Fibroblast of pulmonary artery (primary cell): ENCODE measurements at places on chromosomes 1 and 21.

DNA sequence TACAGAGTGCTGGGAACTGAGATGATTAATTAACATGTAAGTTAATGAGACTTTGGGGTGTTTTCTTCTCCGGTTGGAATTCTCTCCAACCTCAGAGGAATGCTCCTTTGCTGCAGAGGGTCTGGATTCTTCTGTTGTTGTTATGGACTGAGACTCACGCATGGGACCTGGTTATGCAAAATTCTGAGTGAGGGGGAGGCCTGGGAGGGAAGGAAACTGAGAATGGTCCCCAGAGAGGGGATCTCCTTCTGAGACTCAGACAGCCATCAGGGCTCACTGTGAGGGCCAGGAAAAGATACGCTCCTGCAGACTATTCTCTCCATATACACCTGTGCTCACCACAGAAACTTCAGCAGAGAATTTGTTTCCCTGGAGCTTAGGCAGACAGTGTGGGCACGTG lies 56.3 kb downstream of the HTR6 start:
- no peak for DNase-seq

- no peak for DNase-seq
Measured at GRCh38 chr21:19998453-19998852, 999.8 kb upstream of the NCAM2 start.

GRCh38 chr1:82897549-82897948 lies 1096.8 kb downstream of the ADGRL2 start:
- DNase-seq: no peak

DNA sequence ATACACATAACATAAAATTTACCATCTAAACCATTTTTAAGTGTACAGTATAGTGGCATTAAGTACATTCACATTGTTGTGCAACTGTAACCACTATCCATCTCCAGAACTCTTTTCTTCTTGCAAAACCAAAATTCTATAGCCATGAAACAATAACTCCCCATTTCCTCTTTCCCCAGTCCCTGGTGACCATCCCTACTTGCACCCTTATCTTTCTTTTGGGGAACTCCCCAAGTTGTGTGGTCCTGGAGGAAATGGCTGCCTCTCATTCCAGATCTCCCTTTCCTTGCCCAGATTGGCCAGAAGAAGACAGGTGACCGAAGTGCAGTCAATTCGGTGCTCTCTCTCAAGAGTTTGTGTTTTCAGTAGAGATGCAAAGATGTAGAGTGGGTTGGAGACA lies 389.6 kb upstream of the C1orf87 start:
- DNase-seq: peak; percentile 55

DNA sequence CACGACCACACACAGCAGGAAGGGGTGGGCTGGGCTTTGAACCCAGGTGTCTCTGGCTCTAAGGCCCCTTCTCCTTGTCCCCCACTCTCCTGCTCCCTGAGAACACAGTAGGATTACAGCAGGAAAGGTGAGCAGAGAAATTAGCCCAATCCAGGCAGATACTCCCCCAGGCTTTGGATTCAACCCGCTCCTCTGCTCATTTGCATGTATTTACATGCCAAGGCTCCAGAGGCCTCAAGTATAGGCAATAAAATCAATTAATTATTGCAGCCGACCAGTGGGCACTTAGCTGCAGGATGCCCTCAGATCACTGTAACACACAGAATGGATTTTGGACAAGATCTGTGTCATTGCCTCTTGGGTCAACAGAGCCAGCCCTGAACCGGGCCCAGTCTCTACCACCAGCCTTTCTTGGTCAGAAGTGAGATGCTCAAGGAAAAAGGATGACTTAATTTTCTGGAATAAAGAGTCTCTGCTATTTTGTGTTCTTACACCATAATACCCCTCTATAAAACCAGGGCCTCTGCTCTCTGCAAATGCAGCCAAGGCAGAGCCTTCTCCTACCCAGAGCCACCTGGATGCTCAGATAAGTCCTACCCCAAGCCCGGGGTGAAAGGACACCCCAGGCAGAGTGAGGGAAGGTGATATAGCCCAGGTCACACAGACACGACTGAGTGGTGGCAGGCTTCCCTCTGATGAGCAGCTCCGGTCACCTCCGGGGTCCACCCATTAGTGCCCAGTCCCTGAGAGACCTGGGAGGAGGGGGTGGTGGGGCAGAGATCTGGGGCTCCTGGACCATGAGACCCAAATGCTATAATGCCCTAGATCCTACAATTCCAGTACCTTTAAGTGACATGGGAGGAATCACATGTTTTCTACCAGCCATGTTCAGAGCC lies 28.9 kb downstream of the MATN1 start:
- DNase-seq: no peak

GRCh38 chr1:88768816-88769215 lies 84.7 kb downstream of the PKN2 start:
- DNase-seq: no peak

DNA sequence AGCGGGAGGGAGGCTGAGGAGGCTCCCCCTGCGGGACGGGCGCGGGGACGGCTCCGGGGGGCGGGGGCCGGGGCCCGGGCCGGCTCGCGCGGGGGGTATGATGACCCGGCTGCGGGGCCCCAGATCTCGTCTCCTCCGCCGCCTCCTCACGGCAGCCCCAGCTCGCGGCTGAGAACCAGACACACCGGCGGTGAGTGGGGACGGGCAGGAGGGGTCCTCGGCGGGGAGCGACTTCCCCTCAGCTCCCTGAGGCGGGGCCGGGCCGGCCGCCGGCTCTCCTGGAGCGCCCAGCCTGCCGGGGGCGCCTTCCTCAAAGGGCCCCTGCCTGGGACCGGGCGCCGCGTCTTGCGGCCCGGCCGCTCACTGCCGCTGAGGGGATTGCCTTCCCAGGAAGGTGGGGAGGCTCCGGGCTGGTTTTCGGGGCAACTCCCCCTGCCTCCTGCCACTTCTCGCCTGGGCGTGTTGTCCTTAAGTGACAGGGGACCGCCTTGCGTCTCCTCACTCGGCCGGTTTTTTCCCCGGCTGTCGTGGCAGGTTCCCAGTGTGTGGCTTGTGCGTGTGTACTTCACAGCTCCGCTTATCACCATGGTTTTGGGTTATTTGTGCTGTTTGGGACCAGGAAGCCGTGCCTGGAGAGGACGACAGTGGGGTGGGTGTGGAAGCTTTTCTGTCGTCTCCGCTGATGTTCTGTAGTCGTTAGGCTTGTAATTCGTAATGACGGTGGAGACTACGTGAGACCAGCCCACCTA lies 800 bp downstream of the HIPK1 start:
- DNase-seq: peak; percentile 44

DNA sequence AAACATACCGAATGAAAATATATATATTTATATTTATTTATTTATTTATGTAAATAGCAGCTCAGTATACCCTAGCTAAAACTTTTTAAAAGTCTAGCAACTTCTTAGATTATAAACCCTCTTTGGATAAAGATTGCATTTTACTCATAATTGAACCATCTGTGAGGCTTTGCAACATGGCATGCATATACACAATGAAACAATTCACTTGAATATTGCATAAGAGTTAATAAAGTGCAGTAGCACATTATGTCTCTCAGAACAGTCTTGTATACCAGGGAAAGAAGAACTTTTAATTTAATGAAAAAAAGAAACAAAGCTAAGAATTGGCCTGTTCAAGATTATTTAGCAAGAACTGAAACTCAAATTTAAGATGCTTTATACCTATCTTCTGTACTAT lies 1363.9 kb upstream of the ADGRL2 start:
- peak; percentile 8 for DNase-seq
